ENCODE measurements at places on chromosomes 5 and 9.

DNA sequence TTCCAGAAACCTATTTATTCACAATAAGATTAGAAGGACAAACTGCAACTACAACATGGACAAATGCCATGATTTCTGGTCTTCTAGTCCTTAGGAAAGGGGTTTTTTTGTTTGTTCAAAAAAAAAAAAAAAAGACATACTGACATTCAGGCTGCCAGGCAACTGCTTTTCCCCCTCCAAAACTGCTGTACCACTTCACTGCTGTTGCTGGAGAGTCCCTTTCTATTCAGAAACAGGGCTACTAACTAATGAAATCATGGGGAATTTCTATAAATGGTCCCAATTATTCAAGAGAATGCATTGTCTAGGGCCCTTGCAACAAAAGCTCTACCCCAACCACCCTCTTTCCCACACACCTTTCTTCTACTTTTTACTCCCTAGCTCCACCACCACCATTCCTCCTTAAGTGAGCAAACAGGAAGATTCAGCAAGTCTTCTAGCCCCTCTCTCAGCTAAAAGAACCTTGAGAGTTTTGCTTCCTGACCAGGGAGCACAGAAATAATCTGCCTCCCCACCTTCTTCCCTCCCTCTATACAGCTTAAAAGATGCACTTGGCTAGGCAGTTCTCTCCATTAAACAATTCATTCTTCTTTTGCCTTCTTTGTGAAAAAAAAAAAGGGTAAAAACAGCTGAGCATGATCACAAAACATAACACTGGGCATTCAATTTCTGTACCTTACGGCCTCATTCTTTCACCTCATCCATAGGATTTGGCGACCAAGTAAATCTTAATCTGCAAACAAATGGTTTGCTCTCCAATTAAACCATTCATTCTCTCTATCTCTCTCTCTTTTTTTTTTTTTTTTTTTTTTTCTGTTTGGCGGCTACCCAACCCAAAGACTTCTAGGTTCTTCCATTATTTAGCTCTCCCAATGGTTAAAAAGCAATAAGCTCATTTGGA lies 13.8 kb downstream of the ZNF608 start:
- H3K27me3 ChIP-seq: peaks cover 16% of the 10 kb centered on the region
- H3K36me3 ChIP-seq: no peaks in the 10 kb centered on the region
- DNase-seq: no peak
- H3K27ac ChIP-seq: no peak overlapping the region

DNA sequence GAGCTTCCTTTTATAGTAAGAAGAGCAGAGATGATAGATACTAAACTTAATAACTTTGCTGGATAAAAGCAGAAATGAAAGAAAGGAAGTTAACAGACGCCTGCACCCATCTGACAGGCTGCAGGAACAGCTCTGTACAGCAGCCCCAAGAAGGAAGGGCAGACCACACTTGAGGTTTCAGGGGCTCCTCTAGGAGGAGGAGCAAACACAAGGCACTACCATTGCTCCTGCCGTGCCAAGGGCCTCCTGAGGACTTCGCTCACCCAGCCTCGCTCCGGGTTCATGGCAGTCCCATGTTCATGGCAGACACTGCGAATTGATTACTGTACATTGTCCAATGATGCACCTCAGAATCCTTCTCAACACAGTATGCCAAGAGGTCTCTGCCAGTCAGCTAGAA lies 85.1 kb downstream of the AMBP start:
- H3K27me3 ChIP-seq: peaks cover 1% of the 10 kb centered on the region
- no peaks in the 10 kb centered on the region for H3K36me3 ChIP-seq
- peak overlapping the region; percentile 37 for H3K27ac ChIP-seq
- peak overlapping the region; percentile 49 for H3K4me3 ChIP-seq
- peak; percentile 38 for DNase-seq

DNA sequence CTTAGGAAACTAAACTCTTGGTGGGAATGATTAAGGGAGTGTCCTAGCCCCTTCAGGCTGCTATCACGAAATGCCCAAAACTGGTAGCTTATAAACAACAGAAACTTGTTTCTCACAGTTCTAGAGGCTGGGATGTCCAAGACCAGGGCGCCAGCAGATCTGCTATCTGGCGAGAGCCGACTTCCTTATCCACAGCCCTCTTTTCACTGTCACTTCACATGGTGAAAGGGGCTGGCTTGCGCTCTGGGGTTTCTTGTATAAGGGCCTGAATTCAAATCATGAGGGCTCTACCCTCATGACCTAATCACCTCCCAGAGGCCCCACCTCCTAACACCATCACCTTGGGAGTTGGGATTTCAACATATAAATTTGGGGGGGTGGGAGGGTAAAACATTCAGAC lies 49.1 kb downstream of the IPPK start:
- no peak for DNase-seq
- H3K27me3 ChIP-seq: no peaks in the 10 kb centered on the region

DNA sequence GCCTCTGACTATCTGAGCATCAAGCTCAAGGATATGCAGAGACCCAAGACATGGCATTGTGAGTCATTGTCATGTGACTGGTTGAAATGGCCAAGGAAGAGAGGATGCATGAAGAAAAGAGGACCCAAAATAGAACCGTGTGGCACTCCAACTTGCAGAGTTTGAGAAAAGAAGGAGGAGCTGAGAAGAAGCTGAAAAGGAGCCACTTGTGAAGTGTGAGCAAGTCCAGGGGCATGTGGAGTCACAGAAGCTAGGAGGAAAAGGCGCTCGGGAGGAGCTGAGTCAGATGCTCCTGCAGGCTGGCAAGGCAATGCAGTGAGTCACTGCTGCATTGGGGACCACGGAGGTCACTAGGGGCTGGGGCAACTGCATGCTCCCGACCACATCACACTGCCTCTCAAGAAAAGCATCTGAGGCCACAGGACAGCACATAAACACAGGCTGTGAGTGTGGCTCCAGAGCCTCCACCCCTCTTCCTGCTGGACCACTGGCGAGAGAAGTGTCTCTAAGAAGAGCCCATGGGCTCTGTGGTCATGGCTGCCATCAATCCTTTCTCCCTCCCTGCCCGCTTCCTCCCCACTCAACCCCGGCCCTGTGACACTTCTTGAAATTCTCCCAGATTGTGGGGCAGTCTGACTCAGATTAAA lies 197.6 kb downstream of the DRD1 start:
- no peaks in the 10 kb centered on the region for H3K36me3 ChIP-seq
- H3K4me1 ChIP-seq: no peaks in the 10 kb centered on the region
- H3K27ac ChIP-seq: no peak overlapping the region
- H3K4me3 ChIP-seq: no peak overlapping the region

DNA sequence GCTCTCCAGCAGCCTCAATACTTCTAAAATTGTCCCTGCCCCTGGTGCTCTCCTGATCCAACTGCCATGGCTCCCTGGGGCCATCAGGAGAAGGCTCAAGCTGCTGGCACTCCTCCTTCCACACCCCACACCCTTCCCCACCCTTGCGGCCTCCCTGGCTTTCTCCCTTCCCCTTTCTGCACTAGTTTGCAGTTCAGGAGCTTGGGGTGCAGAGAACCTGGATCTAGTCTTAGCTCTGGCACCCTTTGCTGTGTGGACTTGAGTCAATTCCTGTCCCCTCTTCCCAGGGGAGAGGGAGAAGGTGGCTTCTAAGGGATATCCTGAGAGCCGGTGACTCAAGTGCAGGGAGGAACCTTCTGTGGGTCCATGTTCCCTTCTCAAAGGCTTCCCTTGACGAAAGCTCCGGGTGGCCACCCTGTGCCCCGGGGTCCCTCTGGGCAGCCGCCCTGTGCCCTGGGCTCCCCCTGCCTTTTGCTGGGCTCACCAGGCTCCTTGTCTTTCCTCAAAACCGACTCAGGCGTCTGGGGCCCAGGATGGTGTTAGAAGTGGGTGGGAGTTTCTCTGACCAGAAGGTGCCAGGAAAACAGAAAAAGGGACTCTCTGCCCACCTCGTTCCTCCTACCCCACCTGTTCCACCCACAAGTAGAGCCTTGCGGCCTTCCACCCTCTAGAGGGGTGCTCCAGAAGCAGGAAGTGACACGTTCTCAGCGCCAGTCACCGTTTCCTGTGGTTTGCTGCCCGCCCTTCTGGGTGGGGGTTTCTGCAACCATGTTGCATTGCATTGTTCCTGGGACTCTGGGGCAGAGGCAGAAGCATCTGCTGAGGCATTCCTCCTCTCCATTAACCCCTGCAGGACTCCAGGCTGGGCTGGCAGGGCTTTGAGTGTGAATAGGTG lies 15.0 kb downstream of the GLIPR2 start:
- no peaks in the 10 kb centered on the region for H3K27me3 ChIP-seq
- H3K36me3 ChIP-seq: peaks cover 78% of the 10 kb centered on the region
- H3K4me1 ChIP-seq: peaks cover 70% of the 10 kb centered on the region
- DNase-seq: peak; percentile 94
- peak overlapping the region; percentile 74 for H3K4me3 ChIP-seq

DNA sequence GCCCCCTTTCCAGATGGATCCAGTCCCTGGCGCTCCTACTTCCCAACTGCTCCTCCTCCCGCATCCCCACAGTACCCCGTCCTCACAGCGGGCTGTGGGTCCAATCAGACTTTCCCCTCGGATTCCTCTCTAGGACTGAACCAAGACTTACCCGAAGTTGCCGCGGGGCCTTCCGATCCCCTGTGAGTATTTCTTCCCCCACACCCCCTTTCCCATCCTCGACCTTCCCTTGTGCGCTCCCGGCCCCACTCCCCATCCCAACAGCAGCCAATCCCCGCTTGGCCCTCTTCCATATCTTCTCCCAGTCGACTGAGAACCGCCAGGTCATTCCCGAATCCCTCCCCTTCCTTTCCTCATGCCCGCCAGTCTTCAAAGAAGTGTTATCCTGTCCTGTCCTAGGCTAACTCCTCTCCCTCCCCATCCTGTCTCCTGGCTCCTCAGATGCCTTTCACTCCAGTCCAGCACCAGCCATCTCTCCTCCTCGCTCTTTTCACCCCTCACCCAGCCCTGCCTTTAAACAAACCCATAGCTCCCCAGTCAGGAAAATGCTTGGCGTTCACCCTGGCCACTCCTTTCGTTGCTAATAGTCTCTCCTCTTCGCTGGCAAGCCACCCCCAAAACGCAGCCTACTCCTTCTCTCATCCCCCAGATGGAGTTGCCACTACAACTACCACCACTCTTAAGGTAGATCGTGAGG lies 646 bp downstream of the SWI5 start:
- DNase-seq: no peak
- peaks cover 54% of the 10 kb centered on the region for H3K4me1 ChIP-seq
- no peaks in the 10 kb centered on the region for H3K27me3 ChIP-seq
- H3K36me3 ChIP-seq: peaks cover 15% of the 10 kb centered on the region
- H3K4me3 ChIP-seq: peak overlapping the region; percentile 98
